ENCODE measurements at places on chromosomes 12 and 14. TPM values are rescaled to one million over a fixed set of nuclear protein-coding genes. Genes with fewer than 3 reads are reported as not detected.

The GARIN6 gene
- not detected for polyA plus RNA-seq

- no peak overlapping the region for H3K4me3 ChIP-seq
- no peaks in the 10 kb centered on the region for H3K27me3 ChIP-seq
- H3K36me3 ChIP-seq = no peaks in the 10 kb centered on the region
- no peak overlapping the region for H3K27ac ChIP-seq
- DNase-seq = peak; percentile 23
Measured at GRCh38 chr14:26389646-26390508, 208.0 kb downstream of the NOVA1 start.

GRCh38 chr14:92409043-92409442 is 86.1 kb downstream of the SLC24A4 start:
- no peak overlapping the region for H3K4me3 ChIP-seq
- H3K36me3 ChIP-seq = no peaks in the 10 kb centered on the region
- no peaks in the 10 kb centered on the region for H3K27me3 ChIP-seq
- DNase-seq = no peak
- peaks cover 8% of the 10 kb centered on the region for H3K4me1 ChIP-seq

GRCh38 chr14:105273062-105273461 is 24.7 kb downstream of the BTBD6 start:
- H3K27ac ChIP-seq = no peak overlapping the region
- no peak for DNase-seq
- H3K4me3 ChIP-seq = no peak overlapping the region
- no peaks in the 10 kb centered on the region for H3K36me3 ChIP-seq
- no peaks in the 10 kb centered on the region for H3K4me1 ChIP-seq

DNA sequence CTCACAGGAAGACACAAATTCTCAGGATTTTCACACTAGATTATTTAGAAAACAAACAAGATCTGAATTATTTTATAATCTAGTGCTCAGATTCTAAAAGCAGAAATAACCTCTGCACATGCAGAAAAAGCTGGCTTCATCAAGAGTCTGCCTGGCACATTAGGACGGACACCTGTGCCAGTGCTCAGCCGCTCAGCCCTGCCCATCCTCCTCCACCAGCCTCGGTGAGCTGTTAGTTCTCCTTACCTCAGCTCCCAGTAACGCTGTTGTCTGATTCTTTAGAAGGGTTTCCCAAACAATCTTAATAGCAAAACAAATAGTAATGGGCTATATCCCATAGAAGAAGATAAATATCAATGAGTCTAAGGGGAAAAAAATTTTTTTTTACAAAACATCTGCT is 27.7 kb downstream of the DUSP16 start:
- H3K27me3 ChIP-seq = no peaks in the 10 kb centered on the region
- no peaks in the 10 kb centered on the region for H3K36me3 ChIP-seq
- H3K4me1 ChIP-seq = peaks cover 5% of the 10 kb centered on the region
- no peak overlapping the region for H3K4me3 ChIP-seq

GRCh38 chr12:52156311-52156710 is 35.5 kb downstream of the KRT80 start:
- no peaks in the 10 kb centered on the region for H3K27me3 ChIP-seq
- no peak for DNase-seq
- no peaks in the 10 kb centered on the region for H3K36me3 ChIP-seq
- H3K4me1 ChIP-seq = peaks cover 10% of the 10 kb centered on the region

- no peak for DNase-seq
- H3K27ac ChIP-seq = no peak overlapping the region
- H3K4me1 ChIP-seq = no peaks in the 10 kb centered on the region
- no peak overlapping the region for H3K4me3 ChIP-seq
Measured at GRCh38 chr14:75487155-75487671, 35.1 kb upstream of the BATF start.

DNA sequence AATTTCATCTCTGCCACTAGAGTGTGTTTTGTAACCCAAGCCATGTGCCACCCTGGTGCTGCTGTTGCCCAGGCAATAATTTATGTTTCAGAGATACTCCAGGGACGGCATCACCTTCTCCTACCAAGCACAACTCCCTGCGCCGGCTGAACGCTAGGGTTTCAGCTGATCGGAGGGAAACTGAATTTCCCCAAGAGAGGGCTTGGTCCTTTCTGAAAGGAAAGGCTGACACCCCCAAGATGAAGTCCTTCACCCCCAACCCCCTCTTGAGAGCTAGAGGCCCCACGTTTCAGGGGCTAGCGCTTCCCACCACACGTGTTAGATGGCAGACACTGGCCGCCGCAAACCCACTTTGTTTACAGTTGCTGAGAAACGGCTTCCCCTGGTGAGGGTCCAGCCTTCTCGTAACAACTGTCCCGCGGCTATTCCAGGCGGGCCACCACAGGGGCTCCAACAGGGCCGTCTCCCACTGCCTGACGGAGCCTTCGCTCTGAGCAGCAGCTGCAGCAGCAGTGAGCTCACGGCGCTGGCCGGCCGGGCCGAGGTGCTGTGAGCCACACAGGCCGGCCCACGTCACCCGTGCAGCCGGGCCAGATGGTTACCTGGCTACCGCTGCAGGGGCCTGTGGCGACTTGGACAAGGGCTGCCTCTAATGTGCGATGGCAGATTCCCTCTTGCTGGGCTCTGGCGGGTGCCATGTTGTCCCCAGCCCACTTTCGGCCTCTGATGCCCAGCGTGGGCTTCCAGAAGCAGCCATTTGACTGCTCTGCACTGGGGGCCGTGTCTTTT is 66.4 kb downstream of the TESC start:
- peaks cover 18% of the 10 kb centered on the region for H3K36me3 ChIP-seq
- no peak for DNase-seq
- peaks cover 35% of the 10 kb centered on the region for H3K4me1 ChIP-seq
- no peak overlapping the region for H3K4me3 ChIP-seq
- no peaks in the 10 kb centered on the region for H3K27me3 ChIP-seq

DNA sequence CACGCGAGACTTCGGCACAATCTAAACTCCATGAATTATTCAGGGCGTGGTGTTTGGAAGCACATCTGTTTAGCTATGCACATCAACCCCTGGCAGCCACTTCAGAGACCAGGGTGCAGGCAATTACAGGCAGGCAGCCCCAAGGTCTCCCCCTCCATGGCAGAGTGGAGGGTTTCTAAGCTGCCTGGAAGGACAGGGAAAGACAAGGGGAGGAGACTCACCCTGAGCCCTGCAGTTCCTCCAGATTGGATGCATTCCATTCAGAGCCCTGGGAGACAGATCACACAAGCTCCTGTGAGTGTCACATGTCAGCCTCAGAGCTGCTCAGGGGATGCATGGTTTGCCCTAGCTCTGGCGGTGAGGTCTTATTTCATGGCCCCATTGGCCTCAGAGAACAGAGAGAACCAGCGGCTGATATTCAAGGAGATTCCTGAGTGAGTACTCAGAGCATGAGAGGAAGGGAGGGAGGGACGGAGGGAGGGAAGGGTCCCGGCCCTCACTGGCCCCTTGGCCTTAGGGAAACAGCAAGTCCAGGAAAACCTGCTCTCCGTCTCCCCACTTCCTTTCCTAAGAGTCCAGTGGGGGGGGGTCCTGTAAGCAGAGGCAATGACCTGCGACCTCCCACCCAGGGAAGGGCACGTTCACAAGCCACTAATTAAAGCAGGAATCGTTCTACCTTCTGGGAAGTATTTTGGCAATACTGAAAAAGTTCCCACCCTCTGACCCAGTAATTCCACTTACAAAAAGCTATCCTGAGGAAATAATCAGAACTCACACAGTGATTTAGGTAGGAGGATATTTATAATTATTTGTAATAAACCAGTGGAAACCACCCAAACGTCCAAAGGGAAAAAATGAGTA is 55.1 kb downstream of the SSH1 start:
- H3K27me3 ChIP-seq = no peaks in the 10 kb centered on the region
- peak overlapping the region; percentile 91 for H3K27ac ChIP-seq
- peaks cover 82% of the 10 kb centered on the region for H3K4me1 ChIP-seq
- DNase-seq = peak; percentile 48
- peak overlapping the region; percentile 38 for H3K4me3 ChIP-seq

- no peaks in the 10 kb centered on the region for H3K36me3 ChIP-seq
- H3K27me3 ChIP-seq = no peaks in the 10 kb centered on the region
- peak; percentile 32 for DNase-seq
- H3K4me3 ChIP-seq = no peak within 1 kb of the TSS
- H3K27ac ChIP-seq = no peak within 1 kb of the TSS
- no peaks in the 10 kb centered on the region for H3K4me1 ChIP-seq
Measured at GRCh38 chr14:94581127-94581999, at the start of gene SERPINA5. TSS of gene SERPINA5 (plus strand) at chr14:94581426. CDS start at chr14:94587363, 5,937 bp downstream.

DNA sequence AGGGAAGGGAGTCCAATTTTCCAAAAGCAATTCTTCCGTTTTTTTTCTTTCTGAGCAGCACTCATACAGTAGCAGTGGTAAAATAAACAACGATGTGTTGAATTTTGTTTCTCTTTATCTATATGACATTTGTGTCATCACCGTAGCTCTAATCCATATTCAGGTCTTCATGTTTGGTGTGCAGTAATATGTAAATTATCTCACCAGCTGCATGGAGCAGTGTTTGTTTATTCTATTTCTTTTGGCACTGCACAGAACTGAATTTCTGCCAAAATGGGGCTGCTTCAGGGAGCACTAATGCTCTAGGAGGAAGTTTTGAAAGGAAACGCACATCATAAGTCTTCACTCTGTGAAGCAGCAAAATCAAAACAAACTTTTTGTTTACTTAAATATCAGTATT is 130.0 kb upstream of the NPAS3 start:
- H3K27me3 ChIP-seq = no peaks in the 10 kb centered on the region
- peak overlapping the region; percentile 27 for H3K27ac ChIP-seq
- peaks cover 56% of the 10 kb centered on the region for H3K4me1 ChIP-seq
- H3K36me3 ChIP-seq = no peaks in the 10 kb centered on the region
- H3K4me3 ChIP-seq = no peak overlapping the region

DNA sequence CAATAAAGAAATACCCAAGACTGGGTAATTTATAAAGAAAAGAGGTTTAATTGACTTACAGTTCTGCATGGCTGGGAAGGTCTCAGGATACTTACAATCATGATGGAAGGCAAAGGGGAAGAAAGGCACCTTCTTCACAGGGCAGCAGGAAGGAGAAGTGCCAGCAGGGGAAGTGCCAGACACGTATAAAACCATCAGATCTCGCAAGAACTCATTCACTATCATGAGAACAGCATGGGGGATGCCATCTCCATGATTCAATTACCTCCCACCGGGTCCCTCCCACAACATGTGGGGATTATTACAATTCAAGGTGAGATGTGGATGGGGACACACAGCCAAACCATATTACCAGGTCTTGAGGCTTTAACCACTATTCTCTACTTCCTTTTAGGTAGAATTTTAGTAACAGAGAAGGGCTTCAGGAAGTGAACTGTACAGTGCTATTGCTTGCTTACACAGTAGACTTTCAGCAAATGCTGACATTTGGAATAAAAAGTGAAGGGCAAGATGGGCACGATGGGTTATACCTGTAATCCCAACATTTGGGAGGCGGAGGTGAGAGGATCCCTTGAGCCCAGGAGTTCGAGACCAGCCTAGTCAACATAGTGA is 40.8 kb upstream of the OR4E1 start:
- no peaks in the 10 kb centered on the region for H3K36me3 ChIP-seq
- H3K27ac ChIP-seq = no peak overlapping the region
- H3K4me3 ChIP-seq = no peak overlapping the region
- no peak for DNase-seq
- H3K27me3 ChIP-seq = peaks cover 16% of the 10 kb centered on the region

GRCh38 chr14:54512393-54512792 is 2.7 kb downstream of the CGRRF1 start:
- H3K4me3 ChIP-seq = no peak overlapping the region
- H3K4me1 ChIP-seq = peaks cover 19% of the 10 kb centered on the region
- peaks cover 3% of the 10 kb centered on the region for H3K36me3 ChIP-seq
- H3K27ac ChIP-seq = no peak overlapping the region
- H3K27me3 ChIP-seq = no peaks in the 10 kb centered on the region
- no peak for DNase-seq

DNA sequence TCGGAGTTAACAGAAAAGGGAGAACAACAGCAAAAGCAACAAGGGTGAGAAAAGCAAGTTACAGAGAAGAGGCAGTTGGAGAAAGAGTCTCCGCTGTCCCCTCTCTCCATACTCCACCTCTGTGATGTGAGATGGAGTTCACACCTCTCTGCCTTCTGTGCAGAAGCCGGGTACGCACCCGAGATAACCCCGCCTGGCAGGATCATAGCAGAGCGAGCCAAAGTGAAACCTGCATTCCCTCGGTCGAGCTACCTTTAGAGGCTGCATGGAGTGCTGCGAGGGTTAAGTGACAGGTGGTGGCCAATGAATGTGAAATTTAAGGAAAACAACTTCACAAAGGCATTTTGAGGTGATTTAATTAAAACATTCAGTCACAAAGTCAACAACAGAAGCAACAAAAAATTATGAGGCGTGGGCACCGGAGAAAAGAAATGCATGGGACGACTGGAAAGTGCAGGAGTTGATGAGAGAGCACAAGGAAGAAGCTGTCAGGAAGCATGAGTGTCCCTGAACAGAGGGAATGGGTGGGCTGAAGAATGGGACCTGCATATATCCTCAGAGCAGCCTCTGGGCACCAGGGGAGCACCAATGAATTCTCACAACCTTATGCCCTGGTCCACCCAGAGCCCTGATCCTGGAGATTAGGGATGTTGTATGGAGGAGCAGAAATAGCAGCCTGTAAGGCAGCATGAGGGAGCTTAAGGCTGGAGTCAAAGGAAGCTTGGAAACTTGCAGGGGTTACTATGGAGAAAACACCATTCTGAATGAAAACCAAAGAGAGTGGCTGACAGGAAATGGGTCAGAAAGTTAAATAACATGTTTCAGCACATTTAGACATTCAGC is 208.3 kb downstream of the EMP1 start:
- H3K27ac ChIP-seq = no peak overlapping the region
- no peak overlapping the region for H3K4me3 ChIP-seq
- H3K27me3 ChIP-seq = no peaks in the 10 kb centered on the region
- H3K36me3 ChIP-seq = no peaks in the 10 kb centered on the region
